ENCODE measurements at places on chromosomes 7 and 10.

DNA sequence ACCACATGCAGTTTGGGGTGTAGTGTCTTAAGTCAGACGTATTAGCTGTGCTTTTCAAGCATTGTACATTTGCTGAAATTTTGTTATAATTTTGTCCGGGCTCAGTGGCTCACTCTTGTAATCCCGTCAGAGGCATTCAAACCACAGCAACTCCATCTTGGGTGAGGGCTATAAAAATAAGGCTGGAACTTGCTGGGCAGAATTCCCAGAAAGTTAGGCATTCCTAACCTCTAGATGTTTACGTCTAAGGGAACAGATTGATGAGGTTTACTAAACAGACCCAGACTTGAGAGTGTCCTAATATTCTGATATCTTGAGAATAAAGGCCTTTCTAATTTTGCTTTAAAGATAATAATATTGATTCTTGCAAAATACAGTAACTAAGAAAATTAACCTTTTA lies 957.8 kb downstream of the NXPH1 start:
- no peak for DNase-seq

GRCh38 chr7:81327468-81328266 lies 408.8 kb upstream of the SEMA3C start:
- DNase-seq: no peak

GRCh38 chr10:129593953-129594352 lies 126.9 kb downstream of the MGMT start:
- no peak for DNase-seq

DNA sequence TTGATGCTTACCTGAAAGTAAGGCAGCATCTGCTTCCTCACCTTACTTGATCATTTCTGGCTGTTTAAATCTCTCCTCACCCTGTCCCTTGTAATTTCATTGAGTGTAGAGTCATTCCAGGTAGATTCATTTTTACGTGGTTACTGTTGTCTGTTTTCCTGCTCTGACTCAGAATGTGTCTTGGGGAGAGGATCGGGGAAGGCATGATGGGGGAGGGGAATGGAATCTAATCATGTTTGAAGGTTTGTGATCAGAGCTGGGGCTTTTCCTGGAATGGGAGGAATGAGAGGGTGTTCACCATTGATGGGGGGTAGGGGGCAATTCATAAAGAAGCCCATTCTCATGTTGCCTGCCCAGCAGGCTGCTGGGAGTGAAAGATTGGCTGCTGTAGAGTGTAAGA lies 18.7 kb downstream of the SEC24C start:
- DNase-seq: no peak

Data from NCI-H2107 (cell line).